ENCODE measurements at places on chromosomes 1 and 21.

GRCh38 chr1:145878724-145879123 is 6.9 kb downstream of the ANKRD35 start:
- no peak for DNase-seq

GRCh38 chr1:176656257-176656995 is 193.5 kb downstream of the PAPPA2 start:
- DNase-seq, result no peak

GRCh38 chr1:160522136-160522535 is 919 bp downstream of the SLAMF6 start:
- no peak for DNase-seq

DNA sequence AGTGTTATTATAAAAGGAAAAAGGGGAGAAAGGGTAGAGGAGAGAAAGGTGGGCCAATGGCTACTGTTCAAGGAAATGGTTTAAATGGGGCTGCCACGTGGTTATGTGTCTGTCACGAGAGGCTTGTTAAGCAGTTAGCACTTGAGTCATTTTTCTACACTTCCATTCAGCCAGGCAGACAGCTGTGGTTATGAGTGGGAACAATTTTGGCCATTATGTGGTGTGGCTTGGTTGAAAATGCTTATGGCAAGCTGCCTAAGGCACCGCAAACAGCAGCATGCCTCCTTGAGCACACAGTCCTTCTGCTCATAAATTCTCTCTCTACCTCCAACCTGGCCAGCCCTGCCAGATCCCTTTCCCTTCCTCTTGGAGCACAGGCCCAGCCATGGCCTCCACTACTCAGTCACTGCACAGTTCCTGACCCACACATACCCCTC is 3.2 kb upstream of the SRM start:
- DNase-seq, result no peak

- no peak for DNase-seq
These were observed 52.1 kb upstream of the KCNE2 start for GRCh38 chr21:34311561-34312330.

DNA sequence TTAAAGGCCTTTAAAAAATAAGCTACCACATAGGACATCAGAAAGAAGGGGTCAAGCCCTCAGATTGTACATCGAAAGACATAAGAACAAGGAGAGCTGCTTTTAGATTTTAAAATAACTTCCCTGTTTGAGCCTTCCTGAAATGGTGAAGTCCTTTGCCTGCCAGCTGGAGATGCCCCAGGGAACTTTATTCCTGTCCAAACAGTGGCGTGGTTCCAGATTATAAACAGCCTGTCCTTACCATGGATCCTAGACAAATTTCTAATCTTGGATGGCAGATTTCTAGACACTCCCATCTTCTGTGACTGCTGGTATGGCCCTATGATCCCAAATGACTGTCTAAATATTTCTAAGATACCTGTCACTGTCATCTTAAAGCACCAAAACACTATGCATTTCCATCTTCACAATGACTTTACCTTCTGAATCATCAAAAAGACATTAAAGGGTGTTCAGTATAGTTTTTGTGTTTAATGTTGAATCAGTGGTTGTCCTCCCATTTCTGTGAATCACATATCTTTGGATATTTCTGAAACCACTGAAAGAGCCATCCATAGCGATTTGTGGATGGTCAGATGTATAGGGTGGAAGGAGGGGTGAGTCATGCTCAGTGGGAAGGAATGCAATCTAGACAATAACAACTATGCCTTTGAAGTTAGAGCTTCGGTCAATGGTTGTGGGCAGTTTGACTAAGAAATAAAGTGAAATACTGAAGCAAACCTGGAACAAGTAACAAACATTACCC is 23.2 kb downstream of the ILDR2 start:
- DNase-seq, result no peak

- no peak for DNase-seq
These were observed 136.7 kb upstream of the RAVER2 start for GRCh38 chr1:64608005-64608650.

GRCh38 chr1:13697738-13698137 is 2.2 kb upstream of the PRDM2 start:
- no peak for DNase-seq

DNA sequence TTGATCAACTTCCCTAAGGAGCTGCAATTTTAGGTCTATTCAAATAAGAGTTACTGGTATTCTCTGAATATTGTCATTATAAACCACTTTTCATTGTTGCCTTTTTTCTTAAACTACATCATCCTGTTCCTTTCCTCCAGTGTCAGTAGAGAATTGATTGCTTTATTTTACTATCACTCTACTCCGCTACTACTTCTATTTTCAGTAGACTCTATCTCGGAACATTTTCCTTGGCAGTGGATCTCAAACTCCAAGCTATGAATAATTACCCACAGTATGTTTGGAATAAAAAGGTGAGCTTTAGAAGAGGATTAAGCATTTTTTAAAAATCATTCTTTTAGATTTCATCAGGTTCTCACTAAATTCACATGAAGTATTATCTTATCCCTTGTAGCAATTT is 224.9 kb downstream of the GREM2 start:
- DNase-seq, result no peak

DNA sequence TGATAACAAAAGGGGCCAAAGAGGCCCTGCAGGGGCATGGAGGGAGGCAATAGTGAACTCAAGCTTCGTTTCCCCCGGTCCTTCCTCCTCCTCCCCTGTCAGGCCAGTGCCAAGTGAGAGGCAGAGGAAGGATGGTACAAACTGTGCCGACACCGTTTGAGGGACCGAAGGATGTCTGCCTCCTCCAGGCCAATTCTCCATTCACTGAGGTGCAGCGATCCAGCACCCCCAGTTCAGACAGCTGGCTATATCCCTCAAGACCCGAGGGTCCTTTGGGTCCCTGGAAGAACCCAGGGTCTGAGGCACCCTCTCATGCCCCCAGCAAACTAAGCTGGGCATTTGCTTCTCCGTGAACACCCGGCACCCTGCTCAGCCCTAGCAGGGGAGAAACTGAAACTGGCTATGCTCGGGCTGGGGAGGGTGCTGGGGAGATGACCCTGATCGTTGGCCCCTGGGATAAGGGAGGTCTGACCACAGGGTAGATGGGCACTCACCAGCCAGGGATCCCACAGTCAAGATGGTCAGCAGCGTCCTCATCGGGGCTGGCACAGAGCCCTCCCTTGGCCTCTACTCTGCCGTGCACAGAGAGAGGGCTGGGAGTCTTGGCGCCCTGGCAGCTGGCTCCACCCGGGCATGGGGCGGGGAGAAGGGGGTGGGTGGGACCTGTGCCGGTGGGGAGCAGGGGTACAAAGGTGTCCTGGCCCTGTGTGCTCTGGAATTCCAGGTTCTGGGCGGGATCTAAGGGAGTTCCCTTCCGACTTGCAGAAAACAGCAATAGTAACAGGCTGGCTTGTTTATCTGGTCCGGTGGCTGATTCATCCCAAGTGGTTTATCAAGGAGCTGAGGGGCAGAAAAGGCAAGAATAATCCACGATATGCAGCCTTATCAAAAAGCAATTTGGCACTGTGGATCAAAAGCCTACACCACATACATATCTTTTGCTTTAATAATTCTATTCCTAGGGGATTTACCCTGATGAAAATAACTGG is at the start of gene IL22RA1:
TSS of gene IL22RA1 (minus strand) at position 595 of the 989 bp plus-strand sequence. CDS start at position 537, 58 bp downstream.
- no peak for DNase-seq

DNA sequence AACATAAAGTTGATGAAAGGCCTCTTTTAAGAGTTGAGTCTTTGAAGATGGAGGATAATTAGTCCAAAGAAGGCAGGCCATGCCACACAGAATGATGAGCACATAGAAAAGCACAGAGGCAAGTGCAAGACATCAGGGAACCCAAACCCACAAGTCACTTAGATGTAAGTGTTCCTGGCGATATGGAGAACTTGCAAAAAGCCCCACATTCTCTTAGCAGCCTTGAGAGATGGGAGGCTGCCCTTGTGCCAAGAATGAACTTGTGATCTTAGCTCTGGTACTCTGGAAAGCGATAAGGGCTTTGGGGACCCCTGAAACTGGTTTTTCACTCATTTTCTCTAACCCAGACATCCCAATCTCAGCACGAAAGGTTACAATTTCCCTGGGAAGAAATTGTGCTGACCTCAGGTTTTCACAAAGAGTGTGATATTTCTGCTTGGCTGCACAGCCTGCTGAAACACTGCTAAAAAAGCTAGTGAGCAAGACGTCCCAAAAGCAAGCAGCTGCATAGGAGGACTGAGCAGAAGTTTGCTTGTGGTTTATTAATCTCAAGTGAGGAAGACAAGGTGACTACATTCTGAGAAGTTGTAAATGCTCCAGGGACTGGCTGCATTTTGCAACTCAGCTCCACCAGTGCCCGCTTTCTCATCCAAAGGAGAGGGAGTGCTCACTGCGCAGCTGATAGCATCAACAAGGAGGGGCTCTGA is 496.9 kb upstream of the CAMK1G start:
- DNase-seq, result no peak

GRCh38 chr1:196997423-196997822 is 20.1 kb downstream of the CFHR5 start:
- no peak for DNase-seq

DNA sequence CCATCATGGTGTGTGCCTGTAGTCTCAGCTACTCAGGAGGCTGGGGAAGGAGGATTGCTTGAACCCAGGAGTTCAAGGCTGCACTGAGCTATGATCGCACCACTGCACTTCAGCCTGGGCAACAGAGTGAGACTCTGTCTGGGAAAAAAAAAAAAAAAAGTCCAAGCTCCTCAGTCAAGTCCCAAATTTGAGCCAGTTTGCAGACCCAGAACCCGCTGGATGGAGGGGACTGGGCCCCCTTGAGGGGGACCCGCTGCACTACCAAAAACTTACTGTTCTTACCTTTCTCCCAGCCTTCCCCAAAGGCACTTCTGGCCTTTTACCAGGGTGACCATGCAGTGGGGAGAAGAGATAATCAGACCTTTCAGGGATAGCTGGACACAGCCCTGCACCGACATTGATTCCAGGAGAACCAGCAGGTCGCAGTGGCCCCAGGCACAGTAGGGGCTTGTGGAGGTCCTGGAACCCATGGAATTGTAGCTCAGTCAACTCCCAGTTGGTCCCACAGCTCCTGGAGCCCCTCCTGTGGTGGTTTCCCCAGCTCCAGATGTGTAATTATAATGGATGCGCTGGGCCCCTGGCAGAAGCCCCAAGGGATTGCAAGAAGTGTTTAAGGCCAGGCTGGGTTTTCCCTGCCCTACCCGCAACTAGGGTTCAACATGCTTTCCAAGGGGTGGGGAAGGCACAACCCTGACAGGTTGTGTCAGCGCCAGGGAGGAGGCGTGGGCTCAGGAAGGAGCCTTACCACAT is 4.1 kb upstream of the WNT9A start:
- DNase-seq, result no peak

DNA sequence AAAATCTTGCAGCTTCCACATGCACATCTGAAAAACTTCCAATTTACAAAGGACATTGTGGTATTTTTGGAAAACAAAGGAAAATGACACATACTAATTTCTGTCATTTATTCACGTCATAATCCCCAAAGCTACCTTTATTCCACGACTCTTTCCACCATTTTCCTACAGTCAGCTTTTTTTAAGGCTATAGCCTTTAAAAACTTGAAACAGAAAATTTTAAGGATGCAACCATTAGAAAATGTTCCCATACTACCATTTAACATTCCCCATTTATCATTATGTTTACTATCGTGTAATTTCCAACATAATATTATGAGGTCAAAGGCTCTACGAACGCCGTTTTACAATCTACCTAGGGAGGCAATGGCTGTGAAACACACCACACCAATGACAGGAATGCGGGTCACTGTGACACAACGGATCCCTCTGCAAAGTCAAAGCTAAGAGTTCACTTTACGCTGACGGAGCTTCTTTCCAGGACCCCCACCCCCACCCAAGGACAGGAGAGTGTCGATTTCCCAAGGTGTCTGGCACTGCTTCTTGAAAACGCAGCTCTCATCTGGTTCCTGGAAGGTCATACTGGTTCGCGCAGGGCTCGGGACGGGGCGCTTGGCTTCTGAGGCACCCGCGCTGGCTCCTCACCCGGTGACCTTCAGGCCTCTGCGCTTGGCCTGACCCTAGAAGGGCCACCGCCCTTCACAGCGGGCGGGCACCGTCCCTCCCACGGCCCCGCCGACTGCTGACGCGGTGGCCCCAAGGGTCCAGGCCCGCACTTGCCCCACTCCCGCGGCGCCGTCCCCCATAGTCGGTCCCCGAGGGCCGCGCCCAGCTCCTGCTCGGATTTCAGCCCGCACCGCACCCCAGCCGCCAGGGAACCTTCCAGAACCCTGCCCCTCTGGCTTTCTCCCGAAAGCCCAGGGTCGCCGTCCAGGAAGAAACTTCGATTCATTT is 50.5 kb upstream of the ATF3 start:
- no peak for DNase-seq

DNA sequence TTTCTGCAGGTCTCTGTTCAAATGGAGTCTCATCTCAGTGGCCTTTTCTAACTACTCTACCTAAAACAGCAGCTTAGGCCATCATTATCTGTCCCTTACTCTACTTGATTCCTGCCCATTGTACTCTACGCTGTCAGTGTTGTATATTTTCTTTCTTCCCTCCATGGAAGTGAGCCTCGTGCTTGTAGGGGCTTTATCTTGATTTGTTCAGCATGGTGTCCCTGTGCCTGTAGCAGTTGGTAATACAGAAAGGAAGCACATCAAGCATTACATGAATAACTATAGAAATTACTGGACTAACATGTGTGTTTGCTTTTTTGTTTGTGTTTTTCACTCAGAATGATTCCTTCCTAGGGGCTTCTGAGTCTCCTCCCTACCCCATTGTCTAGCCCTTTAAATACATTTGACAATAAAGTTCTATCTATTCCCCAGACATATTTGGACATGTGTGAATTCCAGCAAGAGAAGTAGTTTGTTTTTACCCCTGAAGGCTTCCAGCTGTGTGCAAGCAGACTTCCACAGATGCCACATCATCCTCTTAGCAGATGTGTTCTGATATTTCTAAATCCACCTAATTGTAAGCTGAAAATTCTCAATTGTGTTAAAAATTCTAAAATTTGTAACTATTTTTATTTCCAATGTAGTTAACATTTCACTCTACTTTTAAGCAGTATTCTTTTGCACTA is 40.3 kb downstream of the PRMT2 start:
- no peak for DNase-seq

- DNase-seq, result no peak
These were observed 86.0 kb downstream of the PRRX1 start for GRCh38 chr1:170749959-170750358.

DNA sequence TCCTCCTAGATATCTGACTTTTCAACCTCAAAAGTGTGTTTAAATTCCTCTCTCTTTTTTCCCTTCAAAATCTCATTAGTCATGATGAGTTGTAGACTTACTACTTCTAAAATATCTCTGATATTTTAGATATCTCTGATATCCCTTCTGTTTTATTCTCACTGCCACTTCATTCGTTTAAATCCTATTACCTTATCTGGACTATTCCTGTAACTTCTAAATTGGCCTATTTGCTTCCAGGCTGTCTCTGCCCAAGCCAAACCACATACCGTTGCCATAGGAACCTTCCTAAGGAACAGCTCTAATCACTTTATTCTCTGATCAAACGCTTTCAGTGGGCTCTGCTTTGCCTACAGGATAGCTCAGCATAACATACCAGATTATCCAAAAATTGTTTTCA is 333.1 kb upstream of the CHRM3 start:
- no peak for DNase-seq

- no peak for DNase-seq
These were observed 33.0 kb downstream of the SETD4 start for GRCh38 chr21:36027347-36027746.

- no peak for DNase-seq
These were observed 2.1 kb downstream of the TTC22 start for GRCh38 chr1:54798769-54799641.
